Epithelial cell of proximal tubule (primary cell): ENCODE measurements at places on chromosomes 6 and 20. TPM values are rescaled to one million over a fixed set of nuclear protein-coding genes. Genes with fewer than 3 reads are reported as not detected.

GRCh38 chr6:159988983-159989454, 20.1 kb downstream of the IGF2R start:
- no peak for DNase-seq

- DNase-seq = no peak
These were observed 68.6 kb upstream of the FYN start for GRCh38 chr6:111941686-111942330.

DNA sequence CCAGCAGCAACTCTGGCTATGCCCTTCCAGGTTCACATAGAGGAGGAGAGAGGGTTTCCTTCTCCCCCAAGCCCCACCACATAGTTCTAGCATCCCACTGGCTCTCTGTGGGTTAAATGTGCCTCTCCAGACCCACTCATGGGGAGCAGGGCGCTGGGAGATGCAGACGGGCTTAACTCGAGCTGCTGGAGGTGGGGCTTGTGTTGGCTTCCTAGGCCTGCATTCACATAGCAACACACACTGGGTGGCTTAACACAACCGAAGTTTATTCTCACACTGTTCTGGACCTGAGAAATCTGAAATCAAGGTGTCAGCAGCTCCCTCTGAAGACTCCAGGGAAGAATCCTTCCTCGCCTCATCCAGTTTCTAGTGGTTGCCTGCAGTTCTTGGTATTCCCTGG, 33.6 kb downstream of the SLC2A10 start:
- no peak for DNase-seq

DNA sequence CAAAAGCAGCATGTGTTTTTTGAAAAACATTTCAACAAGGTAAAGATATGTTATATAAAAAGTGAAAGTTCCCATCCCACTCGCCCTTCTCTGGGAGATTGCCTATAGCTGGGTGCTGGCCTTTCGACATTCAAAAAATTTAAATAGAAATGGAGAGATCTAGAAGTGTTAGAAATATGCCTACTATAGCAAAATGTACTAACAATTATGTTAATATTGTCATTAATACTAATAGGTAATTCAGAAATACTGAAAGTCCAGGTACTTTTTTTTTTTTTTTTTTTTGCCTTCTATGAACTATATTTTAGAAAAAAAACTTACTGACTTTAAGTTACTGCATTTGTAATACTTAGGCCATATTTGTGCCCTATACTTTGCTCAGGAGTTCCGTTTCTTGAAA, 87.1 kb downstream of the SESN1 start:
- no peak for DNase-seq

GRCh38 chr6:4909063-4909706, 94.7 kb downstream of the RPP40 start:
- no peak for DNase-seq

GRCh38 chr6:152348116-152348515, 289.0 kb downstream of the SYNE1 start:
- no peak for DNase-seq

DNA sequence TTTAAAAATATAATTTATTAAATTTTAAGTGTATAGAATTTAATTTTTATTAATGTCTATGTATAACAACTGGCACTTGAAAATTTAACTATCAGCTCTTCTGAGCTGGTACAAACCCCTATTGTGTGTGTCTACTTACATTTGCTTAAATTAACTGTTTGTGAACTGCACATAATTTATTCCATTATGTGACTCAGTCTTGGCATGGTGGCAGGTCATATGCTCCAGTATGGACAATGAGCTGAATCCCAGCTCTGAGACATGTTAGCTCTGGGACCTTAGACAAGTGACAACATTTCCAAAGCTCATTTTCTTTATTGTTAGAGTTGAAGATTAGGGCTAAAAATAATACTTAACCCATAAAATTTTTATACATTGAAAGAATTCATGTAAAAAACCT, 526.1 kb upstream of the MARCKS start:
- no peak for DNase-seq

DNA sequence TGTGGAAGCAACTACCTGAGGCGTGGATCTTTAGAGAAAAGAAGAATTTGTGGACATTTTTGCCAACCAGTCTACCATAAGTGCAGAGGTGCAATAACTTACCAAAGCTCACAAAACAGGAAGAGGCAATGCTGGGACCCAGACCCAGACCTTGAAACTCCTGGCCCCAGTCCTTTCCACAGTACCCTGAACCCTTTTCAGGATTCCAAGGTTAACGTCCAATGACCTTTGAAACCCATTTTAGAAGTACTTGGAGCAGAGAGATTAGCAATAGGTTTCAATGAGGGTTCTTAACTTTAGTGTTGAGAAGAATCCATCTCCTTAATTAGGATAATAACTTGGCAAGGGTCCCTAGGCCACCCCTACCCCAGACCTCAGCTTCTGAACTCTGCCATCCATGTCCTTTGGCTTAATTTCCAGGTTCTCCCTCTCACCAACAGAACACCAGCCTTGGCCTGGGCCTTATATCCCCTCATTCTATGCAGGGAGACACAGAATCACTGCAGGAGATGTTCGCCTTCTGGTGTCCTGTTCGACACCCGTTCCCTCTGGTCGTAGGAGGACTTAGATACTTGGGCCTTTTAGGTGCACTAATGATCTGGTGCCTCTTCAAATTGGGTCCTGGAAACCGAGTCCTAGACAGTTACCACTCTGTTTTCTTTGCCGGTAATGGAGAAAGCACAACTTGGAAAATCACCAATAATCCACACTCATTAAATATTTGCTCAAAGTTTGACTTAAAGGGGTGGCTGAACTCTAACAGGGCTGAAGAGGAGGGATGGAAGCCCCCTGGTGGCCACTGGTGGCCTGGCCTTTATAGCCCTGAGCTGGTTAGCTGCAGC, 40.6 kb downstream of the ISM1 start:
- no peak for DNase-seq

DNA sequence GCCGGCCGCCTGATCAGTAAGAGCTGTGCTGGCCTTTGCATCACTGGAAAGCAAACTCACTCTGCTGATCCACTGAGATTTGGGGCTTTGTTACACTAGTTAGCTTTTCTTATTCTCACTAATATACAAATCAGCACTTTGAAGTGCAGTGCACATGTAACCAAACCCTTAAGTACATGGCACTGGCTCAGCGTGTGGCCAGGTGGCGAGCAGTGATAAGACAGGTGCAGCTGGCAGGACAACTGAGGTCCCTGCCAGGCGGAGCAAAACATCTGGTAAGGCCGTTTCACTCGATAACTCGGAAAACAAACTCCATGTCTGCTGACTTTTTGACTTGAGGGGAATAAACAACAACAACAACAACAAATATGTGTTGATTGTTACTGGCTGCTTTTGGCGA, 11.0 kb downstream of the GFRA4 start:
- DNase-seq = no peak

TAB2 gene
- total RNA-seq = 16.9 and 18.7 TPM in 2 replicates

SNX14 gene
- total RNA-seq = 63.9 and 108 TPM in 2 replicates

CHRNA4 gene
- not detected in 2 replicates for total RNA-seq

EEF1E1 gene
- total RNA-seq = 88.8 and 136 TPM in 2 replicates
